Cortex of kidney (tissue), 1 donor: ENCODE measurements at places on chromosomes 5 and 9.

GRCh38 chr9:134591082-134591571, 50.5 kb upstream of the COL5A1 start:
- DNase-seq = no peak

DNA sequence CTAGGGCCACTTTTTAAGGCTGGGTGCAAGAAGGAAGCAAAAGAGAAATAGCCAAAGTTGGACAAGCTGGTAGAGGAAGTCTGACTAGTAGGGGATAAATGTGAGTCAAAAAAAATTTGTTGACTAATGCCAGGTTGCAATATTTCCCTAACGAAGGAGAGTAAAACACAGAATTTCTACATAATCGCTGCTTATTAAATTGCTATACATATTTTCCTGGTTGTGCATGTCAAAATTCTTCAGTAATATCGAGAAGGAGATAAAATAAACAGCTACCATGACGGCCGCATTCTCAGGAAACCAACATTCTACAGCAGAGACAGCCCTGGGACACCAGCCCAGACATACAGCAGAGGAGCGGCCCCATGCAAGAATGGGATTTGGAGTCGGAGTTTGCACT, 148.3 kb downstream of the ESM1 start:
- DNase-seq = no peak

DNA sequence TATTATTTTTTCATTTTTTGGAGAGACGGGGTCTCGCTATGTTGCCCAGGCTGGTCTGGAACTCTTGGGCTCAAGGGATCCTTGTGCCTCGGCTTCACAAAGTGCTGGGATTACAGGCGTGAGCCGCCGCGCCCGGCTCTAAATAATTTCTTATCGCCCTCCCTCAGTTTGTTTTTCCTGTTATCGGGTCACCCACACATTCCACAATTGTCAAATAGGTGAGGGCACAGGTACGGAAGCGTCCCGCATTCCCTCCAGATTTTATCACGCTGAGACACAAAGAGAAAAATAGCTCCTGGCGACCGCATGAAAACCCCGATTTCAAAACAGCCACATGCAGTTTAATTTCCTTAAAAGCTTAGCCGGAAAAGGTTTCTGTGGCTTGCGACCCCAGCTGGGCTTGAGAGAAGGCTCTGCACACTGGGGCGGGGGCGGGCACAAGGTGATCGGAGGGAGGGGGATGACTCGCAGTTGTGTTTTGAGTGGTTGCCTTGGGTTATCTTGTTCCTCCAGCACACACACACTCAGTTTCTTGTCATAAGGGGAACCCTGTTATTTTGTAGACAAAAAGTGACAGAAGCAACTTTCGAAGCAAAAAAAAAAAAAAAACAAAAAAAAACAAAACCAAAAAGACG, 717 bp upstream of the IQGAP2 start:
- no peak for DNase-seq

GRCh38 chr9:84970432-84970831, 300.9 kb downstream of the NTRK2 start:
- DNase-seq = no peak

GRCh38 chr5:173395933-173396308, 67.7 kb upstream of the STC2 start:
- DNase-seq = no peak

DNA sequence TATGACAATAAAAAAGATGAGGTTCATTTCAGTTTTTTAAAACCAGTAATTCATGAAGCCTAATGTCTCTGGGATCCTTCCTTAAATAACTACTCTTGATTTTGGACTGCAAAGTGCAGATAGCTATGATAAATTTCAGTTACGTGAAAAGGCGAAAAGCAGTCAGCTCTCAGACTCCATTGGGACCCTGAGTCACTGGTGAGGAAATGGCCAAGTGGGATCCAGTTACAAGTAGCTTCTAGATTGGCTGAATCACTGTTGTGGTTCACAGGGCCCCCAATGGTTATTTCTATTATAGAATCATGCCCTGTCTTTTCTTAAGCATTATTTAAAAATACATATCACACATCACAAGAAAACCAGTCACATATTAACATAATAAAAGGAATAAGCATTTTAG, 31.1 kb upstream of the PPP3R2 start:
- no peak for DNase-seq

GRCh38 chr5:54616031-54616430, 98.5 kb downstream of the SNX18 start:
- DNase-seq = no peak

- no peak for DNase-seq
Observed at GRCh38 chr9:98254228-98255060, 1.0 kb downstream of the TBC1D2 start.

GRCh38 chr9:96161819-96162218, 140.2 kb downstream of the HSD17B3 start:
- no peak for DNase-seq

- DNase-seq = no peak
Observed at GRCh38 chr5:119400245-119400644, 44.4 kb downstream of the TNFAIP8 start.
